PC-3 (cell line): ENCODE measurements at places on chromosomes 7 and 10. TPM values are rescaled to one million over a fixed set of nuclear protein-coding genes. Genes with fewer than 3 reads are reported as not detected.

DNA sequence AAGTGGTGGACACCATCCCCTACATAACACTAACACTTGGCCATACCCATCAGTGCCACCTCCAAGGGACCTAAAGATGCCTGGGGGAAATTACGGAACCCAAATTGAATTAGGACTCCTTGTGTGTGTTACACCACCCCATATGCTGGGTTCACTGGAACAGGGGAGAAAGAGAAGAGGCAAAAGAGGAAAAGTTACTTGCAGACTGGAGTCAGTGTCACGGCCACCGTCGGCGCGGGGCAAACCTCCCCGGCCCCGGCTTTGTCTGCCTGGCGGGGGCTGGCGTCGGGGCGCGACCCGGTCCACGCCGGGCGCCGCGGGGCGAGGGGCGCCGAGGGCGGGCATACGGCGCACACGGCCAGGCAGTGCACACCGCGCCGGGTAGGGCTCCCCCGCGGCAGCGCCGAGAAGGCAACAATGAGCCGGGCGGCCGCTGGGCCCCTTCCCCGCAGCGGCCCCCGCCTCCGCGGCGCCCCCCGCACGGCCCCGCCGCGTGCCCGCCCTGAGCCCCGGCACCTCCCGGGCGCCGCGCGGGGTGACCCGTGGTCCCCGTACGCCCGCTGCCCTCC lies 171.1 kb downstream of the FAM107B start:
- DNase-seq: peak; percentile 8

The RADIL gene
- 5.6 and 9.3 TPM in 2 replicates for total RNA-seq

The USP54 gene
- total RNA-seq: 40.5 and 43.7 TPM in 2 replicates

GRCh38 chr7:70322856-70323255 lies 724.6 kb downstream of the AUTS2 start:
- DNase-seq: no peak

DNA sequence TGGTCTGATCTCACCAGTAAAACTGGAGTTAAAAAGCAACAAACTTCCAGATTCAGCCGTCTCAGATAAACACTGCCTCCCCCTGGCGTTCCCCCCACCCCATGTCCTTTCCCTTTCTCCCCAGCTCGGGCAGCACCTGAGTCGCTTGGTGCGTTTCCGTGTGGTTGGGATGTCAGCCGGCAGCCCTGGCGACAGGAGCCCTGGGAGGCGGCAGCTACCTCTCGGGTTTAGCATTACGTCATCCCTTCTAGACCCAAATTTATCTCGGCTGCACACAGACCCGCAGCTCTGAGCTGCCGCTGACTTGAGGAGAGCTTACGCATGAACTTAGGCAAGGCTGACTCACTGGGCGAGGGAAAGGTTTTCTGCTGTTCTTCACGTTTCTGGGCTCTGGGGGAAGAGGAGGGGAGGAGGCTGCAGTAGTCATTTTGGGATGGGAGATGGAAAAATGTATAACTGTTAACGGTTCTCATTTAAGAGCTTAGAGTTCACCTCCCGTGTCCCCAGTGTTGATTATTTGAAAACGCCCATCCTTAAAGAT lies 14.4 kb downstream of the MXI1 start:
- DNase-seq: no peak

GRCh38 chr10:114379631-114380041 lies 24.7 kb downstream of the AFAP1L2 start:
- no peak for DNase-seq

The IFIT2 gene
- 6.9 and 8.6 TPM in 2 replicates for total RNA-seq

- no peak for DNase-seq
Observed at GRCh38 chr7:6619961-6620360, 4.6 kb downstream of the ZNF853 start.

The PDSS1 gene
- 16.8 and 29.0 TPM in 2 replicates for total RNA-seq
